ENCODE measurements at places on chromosomes 16 and 17.

- DNase-seq: no peak
These were observed 71.0 kb downstream of the AATF start for GRCh38 chr17:37019741-37020129.

GRCh38 chr16:23452572-23453337, at the start of gene COG7:
Gene COG7 (minus strand): TSS chr16:23453189. CDS start chr16:23452994, 195 bp downstream.
- DNase-seq: peak; percentile 61

DNA sequence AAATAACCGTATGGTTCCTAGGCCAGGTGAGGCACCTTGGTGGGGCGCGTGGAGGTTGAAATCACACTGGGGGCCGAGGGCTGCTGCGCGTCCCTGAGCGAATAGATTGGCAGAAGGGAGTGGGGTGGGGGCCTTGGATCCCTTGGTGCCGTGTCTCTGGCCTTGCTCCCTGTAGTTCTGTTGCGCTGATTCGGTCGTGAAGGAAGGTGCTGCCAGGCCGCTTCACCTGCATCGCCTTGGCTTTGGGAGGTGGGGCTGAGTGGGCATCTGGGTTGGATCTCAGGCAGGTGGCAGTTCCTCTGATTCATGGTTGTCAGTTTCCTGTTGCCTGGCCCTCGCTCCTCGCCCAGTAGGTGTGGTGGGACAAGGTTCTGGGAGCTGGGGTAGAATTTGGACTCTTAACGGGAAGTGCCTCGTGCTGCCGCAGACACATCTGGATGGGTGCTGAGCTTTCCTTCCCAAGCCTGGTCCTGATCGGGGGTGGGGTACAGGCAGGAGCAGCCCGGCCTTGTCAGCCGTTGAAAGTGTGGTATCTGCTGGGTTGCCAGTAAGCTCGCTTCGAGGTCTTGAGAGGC, 30.1 kb downstream of the PGS1 start:
- DNase-seq: no peak

DNA sequence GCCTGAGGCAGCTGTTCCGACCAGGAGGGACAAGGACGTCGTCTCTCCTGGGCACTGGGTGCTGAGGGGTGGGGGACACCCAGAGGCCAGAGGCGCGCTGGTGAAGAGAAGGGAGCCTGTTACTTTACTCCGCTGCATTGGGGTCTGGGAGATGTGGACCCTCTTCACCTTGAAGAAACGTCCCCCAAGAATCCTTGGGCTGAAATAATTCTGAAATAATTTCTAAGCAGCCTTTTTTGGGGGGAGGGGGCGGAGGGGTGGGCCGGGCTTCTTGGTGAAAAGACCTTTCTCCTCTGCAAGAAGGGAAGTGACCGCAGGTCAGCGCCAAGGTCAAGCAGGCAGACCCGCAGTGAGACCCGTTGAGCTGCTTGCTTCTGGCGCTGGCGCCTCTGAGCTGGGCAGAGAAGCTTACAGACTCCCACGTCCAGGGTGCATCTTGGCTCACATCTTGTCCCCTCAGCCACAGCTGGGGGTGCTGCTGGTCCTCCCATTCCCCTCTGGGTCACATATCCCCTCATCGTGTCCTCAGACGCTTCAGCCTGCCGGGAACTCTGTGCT, 1.1 kb downstream of the SYT17 start:
- DNase-seq: no peak

GRCh38 chr17:12619459-12620199, 46.1 kb upstream of the MYOCD start:
- DNase-seq: no peak

GRCh38 chr16:10536814-10537389, 43.5 kb downstream of the EMP2 start:
- no peak for DNase-seq

DNA sequence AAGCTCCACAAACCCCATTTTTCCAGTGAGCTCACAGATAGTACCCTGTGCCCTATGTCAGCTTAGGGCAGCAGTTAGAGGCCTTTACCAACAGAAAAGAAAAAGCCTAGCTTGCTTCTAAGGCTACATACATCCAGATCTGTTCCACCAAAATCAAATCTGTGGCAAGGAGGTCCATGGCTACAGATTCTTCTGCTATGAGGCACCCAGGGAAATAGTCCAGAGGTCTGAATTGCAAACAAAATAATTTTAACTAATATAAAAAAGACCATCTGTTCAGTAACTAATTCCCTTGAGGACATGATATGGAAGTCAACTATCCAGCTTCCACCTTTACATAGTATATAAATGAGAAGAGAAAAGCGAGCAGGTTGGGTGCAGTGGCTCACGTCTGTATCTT, 129.3 kb downstream of the PARN start:
- DNase-seq: no peak

GRCh38 chr16:3481696-3482658, 13.3 kb downstream of the C16orf90 start:
- no peak for DNase-seq

GRCh38 chr17:27318228-27318627, 24.3 kb downstream of the WSB1 start:
- DNase-seq: no peak

DNA sequence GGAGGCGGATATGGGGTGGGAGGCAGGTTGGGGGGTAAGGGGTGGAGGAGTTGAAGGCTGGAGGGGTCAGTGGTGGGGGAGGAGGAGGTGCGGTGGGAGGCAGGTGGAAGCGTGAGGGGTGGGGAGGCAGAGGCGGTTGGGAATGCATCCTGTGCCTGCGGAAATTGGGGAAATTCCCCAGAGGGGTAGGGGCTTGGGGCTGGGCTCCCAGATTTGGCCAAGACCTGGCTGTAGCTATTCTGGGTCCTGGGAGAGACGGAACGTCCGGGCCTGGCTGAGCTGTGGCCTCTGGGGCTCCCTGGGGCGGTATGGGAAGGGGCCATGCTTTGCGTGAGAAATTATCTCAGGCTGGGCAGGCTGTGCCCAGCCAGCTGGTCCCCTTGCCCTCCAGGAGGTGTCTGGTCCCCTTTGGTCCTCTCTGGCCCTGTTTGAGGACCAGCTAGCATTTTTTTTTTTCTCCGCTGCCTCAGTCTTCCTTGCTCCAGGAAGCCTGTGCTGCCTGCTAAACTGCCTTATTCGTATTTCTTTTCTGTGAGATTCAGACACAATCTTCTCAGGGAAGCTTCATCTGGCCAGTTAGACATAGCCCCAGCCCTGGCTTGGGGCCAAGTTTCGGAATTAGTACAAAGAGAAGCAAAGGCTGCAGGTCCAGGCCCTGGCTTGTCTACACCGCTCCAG, 7.3 kb upstream of the TRPV2 start:
- no peak for DNase-seq

DNA sequence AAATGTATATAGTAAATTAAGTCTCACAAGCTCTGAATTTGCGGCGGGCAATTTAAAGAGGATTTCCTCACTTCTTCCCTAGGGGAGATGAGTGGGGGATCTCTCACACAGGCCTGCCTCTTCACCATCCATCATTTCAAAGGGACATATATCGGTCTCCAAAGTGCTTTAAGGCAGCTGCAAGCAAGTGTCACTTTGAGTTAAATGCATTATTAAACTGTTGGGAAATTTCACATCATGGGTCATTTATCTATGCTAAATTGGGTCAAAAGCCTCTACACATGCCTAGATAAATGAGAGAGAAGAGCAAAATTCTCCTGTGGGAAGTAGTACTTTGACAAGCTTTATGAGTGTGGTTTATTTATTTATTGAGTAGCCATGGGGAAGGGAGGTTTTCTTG, 1106.1 kb upstream of the GOT2 start:
- DNase-seq: no peak

- no peak for DNase-seq
These were observed 76.7 kb downstream of the CEP112 start for GRCh38 chr17:66115246-66115645.

- DNase-seq: no peak
These were observed 2.1 kb downstream of the P2RX5 start for GRCh38 chr17:3693829-3694231.

DNA sequence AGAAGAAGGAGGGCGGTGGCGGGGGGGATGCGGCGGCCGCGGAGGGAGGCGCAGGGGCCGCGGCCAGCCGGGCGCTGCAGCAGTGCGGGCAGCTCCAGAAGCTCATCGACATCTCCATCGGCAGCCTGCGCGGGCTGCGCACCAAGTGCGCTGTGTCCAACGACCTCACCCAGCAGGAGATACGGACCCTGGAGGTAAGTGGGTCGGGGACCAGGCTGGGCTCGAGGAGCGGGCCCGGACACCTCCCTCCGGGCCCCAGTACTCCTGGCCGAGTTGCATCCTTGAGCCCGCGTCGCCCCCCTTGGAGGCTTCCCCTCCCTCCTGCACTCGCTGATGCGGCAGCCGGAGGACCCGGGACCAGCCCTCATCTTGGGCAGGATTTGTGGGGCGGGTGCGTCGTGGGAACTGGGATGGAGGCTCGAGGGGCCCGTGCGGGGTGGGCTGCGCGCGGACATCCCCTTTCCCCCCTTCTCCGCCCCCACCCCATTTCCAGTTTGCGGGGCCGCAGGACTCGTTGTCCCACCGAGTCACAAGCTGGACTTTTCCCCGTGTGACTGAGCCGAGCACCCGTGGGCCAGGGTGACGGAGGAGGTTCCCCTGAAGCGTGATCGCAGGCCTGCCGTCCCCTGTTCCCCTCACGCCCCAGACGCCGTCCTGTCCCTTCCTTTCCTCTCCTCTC, 572 bp downstream of the KSR1 start:
- DNase-seq: no peak

DNA sequence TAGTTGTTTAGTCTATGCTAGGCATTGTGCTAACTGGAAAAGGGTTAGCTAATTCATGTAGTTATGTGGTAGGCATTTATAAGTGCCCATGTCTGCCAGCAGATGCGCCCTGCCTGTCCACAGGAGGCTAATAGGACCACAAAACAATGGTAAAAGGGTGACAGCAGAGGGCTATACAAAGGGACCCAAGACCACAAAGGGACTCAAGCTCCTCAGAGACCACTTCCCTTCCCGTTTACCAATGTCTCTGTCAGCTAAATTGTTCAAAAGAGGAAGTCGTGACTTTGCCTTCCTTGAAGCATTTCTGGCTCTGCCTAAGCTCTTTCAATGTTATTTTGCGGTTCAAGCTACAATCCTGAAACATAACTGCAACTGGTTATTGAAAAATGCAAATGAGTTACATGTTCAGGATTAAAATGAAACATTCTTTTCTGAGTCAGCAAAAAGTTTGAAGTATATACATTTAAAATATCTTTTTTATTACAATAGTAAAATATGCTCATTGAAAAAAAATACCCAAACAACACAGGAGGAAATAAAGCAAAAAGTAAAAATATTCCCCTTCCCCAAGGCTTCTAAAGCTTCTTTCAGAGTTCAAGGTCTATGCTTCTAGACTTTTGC, 149.2 kb downstream of the MAF start:
- no peak for DNase-seq

DNA sequence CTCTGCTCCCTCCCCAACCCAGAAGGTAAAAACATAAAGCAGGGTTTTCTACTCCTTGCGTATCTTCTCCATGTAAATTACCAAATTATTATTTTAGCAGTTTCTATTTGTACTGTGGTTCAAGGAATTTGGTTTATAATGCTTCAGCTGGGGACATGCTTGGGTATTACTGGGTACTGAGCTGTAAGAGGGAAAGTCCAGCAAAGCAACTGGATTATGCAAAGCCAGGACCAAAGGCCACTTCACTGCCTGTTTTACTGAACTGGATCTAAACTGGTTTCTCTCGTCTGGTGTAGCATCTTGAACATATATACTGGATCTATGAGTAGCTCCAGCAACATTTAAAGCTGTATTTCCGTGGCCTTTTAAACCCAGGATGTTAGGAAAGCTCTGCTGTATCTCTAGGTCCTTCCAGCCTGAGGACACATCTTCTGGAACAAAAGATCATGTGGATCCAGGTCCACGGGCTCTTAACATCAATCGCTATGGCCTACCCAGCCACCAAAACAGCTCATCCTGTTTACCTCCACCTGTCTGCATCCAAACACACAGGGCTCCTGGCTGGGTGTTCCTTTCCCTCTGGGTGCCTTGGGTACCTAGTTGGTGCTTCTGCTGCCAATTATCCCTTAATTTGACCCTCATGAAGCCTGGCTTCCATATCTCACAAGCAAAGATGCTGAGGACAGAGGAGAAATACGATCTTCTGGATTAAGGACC, 7.2 kb downstream of the PMP22 start:
- DNase-seq: no peak

DNA sequence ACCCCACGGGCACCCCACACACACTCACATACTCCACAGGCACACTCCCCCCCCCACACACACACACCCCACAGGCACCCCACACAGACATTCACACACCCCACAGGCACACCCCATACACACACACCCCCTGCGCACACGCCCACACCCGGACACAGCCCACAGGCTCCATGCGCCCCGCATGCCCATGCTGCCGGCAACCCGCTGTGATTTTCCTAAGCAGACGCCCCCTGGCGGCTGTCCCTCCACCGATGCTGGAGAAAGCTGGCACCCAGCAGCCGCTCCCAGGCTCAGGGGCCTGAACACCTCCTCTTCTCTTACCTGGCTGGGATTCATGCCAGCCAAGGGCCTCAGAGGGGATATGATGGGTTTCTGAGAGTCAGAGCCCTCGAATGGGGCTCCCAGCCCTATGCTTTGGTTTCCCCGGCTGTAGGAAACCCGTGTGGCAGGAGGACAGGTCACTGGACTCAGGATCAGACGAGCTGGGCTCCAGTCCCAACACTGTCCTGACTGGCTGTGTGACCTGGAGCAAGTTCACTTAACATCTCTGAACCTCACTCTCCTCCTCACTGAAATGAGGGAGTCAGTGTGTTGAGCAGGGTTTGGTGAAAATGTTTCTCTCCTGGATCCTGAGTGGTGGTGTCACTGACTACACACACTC, 19.6 kb upstream of the TNFRSF13B start:
- peak; percentile 28 for DNase-seq

DNA sequence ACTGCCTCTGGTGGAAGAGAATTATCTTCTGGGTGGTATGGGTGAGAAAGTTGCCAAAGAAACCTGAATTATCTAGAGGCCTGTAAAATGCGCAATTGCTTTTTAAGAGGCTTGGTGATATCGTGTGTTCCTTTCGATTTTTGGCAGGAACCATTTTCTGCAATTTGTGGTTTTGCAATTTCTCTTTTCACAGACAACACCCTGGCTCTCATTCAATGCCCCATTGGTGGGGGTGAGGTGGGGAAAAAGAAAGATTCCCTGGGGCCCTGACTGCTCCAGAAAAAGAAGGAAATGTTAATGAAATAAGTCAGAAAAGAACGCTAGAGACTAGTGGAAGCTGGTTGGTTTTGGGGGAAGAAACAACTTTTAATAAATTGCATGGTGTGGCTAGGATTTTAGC, 77.4 kb downstream of the ANKFN1 start:
- peak; percentile 27 for DNase-seq

GRCh38 chr17:65147955-65148354, 10.8 kb downstream of the RGS9 start:
- DNase-seq: no peak

Measured in AG09319 (cell line).